ENCODE measurements at places on chromosomes 11 and 22.

- no peak for DNase-seq
These were observed 40.1 kb upstream of the UCP3 start for GRCh38 chr11:74048993-74049392.

DNA sequence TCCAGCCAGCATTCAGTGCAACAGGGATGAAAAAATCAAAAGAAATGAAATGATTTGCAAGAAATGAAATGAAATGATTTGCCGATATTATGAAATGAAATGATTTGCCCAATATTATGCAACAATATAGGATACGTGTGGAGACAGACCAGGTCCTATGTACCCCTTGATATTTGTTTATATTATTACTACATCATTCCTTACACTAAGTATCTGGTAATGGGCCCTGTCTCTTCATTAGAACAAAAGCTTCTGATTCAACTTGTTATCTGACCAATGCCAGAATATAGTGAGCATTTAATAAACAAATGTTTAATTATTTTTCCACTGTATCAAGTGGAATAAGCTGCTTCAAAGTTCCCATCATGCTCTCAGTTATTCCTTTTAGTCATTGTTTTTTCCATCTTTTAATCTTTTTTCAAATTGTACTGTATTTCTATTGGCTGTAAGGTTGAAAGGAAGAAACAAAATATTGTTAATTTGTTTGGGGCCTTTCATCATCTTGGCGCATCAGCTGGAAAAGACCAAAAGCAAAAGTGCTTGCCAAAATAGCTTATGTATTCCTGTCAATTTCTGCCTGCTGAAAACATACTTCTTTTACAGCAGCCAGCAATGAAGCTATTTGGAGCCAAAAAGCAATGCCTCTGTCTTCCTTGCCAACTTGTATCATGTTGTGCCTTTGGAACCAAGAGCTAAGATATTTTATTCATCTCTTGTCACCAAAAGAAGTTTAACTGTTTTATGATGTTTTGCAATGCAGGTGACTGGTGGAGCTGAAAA lies 2314.9 kb downstream of the LRRC4C start:
- no peak for DNase-seq

DNA sequence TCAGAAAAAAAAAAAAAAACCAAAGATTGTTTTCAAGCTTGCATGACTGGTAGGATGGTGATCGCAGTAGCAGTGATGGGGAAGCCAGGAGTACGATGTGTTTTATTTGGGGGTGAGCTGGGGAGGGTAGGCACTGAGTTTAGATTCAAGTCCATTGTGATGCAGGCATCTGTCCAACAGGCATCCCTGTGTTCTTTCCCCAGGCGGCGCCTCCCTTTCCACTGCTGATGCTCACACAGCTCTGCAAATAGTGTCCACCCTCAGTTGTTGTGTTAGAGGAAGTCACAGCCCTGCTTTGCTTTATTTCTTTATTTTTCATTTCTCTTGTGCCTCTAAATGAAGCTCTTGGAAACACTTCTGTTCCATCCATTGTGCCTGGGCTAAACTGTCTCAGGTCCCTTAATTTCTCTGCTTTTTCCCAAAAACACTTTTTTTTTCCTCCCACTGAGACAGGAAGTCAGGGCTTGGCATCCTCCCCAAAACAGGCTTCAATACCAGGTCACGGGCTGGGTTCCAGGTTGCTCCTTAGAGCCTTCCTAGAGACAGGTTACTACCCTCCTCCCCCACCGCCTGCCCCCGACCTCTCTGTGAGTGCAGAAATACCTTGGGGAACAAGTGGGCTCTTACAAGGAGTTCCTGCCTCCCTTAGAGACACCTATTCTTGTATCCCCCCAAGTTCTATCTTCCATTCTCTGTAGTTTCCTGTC lies 38.6 kb upstream of the HSPA8 start:
- DNase-seq: no peak

GRCh38 chr22:46234969-46235368 lies 15.1 kb downstream of the CDPF1 start:
- no peak for DNase-seq

DNA sequence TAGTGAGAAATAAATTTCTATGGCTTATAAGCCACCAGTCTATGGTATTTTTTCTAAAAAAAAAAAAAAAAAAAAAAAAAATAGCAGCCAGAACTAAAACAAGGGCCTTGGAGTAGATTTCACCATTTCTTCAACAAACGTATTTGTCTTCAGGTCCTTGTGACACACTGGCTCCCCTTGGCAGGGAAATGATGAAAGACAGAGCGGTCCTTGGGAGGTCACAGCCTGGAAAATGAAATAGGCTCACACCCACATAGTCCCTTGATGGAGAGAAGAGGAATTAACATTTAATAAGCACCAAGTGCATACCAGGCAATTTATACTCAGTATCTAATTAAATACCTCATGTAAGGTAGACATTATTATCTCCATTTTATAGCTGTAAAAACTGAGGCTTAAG lies 25.7 kb upstream of the ACER3 start:
- no peak for DNase-seq

GRCh38 chr11:45031912-45032519 lies 81.3 kb upstream of the TP53I11 start:
- no peak for DNase-seq

- no peak for DNase-seq
These were observed 20.0 kb downstream of the PRG3 start for GRCh38 chr11:57360991-57361390.

DNA sequence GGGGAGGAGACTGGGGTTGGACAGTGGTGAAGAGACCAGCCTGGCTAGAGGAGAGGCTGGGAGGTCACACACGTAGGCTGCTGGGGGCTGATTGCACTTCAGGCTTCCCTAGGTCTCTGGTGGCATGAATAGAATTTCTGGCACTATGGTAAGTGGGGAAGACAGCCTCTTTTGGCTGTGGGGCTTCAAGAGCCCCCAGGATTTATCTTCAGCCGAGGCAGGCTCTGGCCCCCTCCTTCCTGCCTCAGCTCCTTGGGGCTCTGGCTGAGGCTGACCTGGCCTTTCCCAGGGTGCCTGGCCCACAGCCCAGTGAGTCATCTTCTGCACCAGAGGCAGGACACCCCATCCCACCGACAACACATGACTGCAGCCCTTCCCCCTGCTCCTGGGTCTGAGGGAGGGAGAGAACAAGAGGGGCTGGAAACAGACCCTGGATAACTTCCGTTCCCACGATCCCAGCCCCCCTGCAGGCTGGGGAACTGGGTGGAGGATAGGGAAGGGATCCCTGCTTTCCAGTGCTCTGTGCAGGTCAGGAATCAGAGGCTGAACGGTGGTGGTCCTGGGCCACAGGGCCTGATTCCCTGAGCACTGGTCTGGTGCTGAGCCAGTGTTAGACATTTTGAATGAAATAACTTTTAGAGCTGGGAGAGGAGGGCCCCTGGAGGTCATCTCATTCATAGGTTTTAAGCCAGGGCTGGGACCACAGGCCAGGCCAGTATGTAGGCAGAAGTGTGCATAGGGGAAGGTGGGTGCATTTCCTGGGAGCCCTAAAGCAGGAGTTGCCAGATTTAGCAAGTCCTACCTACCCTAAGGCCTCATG lies 26.5 kb downstream of the ARHGEF17 start:
- no peak for DNase-seq

GRCh38 chr22:41902932-41903421 lies 11.9 kb downstream of the SHISA8 start:
- no peak for DNase-seq

- DNase-seq: no peak
These were observed 298.8 kb downstream of the TBC1D22A start for GRCh38 chr22:47061226-47061625.

- no peak for DNase-seq
These were observed 21.5 kb upstream of the DDX6 start for GRCh38 chr11:118812485-118812884.

DNA sequence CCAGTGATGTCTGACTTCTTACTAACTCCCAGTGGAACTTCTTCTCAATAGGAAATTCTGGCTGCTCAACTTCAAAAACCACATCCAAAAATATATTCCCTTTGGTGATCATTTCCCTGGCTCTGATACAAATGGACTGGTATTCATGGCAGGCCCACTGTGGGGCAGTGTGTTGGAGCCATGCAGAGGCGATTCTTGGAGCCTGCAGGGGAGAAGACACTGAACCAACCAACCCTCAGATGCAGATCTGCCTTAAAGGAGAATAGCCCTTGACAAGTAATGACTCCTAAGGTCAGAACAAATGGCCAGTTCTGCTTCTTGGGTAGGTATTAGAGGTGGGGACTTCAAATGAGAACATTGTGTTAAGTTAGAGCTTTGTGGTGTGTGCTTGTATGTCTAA lies 12.2 kb downstream of the OR4D9 start:
- DNase-seq: no peak

DNA sequence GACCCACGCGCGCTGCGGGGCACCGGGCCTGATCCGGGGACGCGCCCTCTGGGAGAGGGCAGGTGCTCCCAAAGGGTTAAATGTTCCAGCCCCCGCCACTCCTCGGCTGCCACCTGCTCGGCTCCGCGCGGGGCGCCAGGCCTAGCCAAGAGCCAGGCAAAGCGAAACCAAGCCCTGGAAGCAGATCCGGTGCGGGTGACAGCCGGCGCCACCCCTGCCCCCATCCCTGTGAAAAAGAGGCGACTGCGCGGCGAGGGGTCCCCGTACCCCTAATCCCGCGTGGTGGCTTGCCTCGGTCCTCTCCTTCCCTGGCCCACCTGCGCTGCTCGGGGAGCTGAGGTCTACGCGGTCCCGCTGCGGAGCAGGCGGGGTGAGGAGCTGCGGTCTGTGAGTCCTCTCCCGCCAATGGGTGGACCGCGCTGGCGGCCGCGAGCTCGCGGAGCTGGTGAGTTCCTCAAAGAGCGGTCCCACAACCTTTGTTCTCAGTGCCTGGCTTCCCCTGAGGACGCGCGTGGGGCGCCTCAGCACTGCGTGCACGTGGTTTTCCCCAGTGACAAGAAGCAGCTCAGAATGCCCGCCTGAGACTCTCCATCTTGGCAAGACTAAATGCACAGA lies at the start of gene ME3:
ME3 (minus strand) TSS at position 610 of the 615 bp plus-strand sequence.
- no peak for DNase-seq

DNA sequence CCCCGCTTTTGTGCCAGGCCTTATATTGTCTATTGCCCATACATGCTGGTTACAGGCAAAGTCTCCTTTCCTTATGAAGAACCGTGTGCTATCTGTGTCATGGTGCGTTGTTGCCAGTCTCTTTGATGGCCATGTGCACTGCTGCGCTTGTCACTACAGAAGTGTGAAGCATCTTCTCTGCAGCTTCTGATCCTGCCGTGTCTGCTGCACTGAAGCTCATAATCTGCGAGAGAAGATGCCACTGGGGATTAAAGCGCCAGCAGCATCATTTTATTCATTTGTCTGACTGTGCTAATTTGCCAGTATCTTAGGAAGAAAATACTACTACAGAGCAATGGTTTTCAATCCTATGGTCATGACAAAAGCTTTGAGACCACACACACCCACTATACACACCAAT lies 330.1 kb downstream of the FAT3 start:
- DNase-seq: no peak

DNA sequence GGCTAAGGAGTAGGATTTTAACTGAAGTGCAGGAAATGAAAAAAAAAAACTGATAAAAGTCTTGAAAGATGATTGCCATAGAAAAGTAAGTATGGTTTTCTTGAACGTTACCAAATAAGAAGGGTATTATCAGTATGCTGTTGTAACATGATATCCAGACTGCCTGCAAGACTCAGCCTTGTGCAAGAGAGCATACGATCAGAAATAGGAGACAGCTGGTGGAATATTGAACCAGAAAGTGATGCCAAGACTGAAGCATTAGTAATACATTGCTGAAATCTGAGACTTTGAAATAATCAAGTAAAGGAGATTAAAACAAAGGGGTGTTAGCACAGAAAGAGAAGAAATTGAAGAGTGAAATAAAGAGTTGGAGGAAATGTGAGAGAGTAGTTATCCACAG lies 452.7 kb upstream of the CNTN5 start:
- DNase-seq: no peak

DNA sequence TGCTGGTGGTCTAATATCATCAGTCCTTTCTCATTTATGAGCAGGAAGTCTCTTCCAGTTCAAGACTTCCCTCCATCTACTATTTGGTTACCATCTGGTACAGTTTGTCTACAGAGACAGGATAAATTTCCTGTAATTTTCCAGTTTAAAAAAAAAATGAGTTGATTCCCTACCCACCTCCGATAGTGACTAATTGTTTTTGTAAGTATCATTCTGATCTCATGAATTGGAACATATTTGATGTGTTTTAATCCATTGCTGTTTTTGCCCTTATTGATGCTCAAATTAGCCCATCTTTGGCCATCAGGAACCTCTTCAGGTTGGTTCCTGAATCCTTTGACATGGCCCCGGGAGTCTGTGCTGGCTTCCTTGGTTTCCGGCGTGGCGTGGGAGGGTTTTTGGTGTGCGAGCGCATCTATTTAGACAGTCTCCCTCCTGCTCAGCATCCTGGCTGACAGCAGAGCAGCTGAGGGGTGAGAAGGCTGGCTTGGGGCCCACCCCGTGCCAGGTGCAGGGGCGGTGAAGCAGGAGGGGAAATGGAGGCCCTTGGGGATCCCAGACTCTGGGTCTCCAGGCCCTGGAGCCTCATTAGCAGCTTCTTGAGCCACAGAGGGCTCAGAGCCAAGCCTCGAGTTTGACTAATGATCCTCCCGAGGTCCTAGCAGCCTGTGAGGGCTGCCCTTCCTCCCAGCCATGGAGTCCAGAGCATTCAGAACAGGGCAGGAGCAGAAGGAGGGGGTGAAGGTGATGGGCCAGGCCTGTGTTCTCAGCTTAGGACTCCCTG lies 6.8 kb downstream of the OMP start:
- DNase-seq: no peak

DNA sequence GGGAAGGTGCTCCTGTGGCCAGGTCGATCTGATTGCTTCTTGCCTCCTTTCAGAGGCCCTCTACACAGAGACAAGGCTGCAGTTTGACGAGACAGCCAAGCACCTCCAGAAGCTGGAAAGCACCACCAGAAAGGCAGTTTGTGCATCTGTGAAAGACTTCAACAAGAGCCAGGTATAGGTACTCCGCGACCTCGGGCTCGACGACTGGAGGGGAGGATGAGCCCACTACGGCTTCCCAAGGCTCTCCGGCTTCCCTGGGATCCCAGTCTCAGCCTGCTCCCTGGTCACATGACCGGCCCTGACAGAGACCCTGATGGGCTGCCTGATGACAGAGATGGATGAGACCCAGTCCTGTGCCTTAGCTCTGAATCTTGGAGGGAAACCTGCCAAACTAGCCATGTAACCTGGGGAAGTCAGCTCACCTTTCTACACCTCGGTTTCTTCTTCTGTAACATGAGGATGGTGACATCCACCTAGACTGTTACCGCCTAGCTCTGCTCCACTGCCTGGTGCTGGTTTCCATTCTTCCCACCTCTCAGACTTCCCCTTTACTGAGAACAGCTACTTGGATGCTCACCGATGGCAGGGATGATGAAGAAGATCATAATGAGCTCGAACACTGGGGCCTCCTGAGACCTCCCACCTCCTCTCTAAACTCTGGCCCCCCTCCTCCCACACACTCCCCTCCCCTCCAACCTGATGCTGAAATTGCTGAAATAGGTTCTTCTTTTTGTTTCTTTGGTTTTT lies 8.9 kb downstream of the RIBC2 start:
- DNase-seq: no peak

GRCh38 chr11:116857936-116858335 lies 20.5 kb upstream of the APOA1 start:
- DNase-seq: no peak

- DNase-seq: no peak
These were observed 15.9 kb upstream of the CDC42EP2 start for GRCh38 chr11:65298655-65299179.

All from cortex of kidney (tissue), 1 donor.